Activated CD4-positive, alpha-beta T cell treated with anti-CD3 and anti-CD28 coated beads for 1 hour (primary cell): ENCODE measurements at places on chromosomes 12 and 14.

DNA sequence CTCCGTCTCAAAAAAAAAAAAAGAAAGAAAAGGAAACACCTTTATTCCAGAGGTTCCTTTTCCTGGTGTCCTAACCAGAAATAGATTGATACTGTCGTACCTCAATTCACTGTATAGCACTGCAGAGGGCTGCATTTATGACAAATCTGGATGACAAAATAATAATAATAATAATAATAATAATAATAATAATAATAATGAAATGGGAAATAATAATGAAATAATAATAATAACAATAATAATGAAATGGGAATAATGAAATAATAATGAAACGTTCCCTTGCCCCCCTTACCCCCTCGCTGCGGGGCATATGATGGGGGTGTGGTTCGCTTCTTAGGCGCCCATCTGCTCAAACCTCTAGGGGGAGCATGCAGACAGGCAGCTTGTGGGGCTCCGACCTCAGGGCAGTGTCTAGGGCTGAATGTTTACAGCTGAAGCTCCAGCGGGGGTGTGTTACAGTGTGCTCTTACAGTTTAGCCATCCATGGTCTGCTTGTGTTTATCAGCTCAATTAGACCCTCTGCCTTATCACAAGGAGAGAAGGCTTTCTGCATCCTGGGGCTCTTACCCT, 1088.3 kb upstream of the SEL1L start:
- no peak for DNase-seq

GRCh38 chr14:42517806-42518500, 911.3 kb downstream of the LRFN5 start:
- no peak for DNase-seq

DNA sequence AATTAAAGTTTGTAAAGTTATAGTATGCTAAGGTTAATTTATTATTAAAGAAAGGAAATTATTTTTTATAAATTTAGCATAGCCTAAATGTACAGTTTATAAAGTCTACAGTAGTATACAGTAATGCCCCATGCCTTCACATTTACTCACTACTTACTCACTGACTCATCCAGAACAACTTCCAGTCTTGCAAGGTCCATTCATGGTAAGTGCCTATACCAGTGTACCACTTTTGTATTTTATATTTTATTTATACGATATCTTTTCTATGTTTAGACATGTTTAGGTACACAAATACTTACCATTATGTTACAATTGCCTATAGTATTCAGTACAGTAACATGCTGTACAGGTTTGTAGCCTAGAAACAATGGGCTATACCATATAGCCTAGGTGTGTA, 95.1 kb upstream of the GRIN2B start:
- DNase-seq = no peak

GRCh38 chr14:90810806-90811205, 5.4 kb downstream of the TTC7B start:
- no peak for DNase-seq

GRCh38 chr14:24382064-24382371, 14.0 kb downstream of the NFATC4 start:
- no peak for DNase-seq

- DNase-seq = no peak
Measured at GRCh38 chr14:101350691-101351090, 210.6 kb upstream of the DIO3 start.

DNA sequence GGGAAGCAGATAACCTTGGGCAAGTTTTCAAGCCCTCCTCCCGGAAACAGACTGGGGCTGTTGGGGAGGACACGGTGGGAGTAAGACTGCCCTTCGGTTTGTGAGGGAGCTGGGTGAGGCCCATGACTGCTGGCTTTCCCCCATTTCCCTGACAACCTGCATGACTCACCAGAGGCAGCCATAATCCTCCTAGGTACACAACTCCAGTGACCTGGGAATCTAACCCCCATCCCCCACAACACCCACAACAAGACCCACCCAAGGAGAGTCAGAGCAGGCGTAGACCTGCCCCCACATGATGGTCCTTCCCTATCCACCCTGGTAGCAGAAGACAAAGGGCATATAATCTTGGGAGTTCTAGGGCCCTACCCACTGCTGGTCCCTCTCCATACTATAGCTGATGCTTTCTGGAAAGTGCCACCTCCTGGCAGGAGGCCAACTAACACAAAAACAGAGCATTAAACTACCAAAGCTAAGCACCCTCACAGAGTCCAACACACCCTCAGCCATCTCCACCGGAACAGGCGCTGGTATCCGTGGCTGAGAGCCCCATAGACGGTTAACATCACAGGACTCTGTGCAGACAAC, 14.8 kb downstream of the DDX24 start:
- no peak for DNase-seq

- DNase-seq = no peak
Measured at GRCh38 chr12:95681210-95681765, 109.3 kb downstream of the NTN4 start.

- no peak for DNase-seq
Measured at GRCh38 chr14:68888883-68889282, 90.2 kb downstream of the ACTN1 start.

- DNase-seq = no peak
Measured at GRCh38 chr12:107322063-107322462, 228.7 kb upstream of the CRY1 start.

GRCh38 chr14:103456167-103456835, 66.3 kb downstream of the CKB start:
- no peak for DNase-seq

DNA sequence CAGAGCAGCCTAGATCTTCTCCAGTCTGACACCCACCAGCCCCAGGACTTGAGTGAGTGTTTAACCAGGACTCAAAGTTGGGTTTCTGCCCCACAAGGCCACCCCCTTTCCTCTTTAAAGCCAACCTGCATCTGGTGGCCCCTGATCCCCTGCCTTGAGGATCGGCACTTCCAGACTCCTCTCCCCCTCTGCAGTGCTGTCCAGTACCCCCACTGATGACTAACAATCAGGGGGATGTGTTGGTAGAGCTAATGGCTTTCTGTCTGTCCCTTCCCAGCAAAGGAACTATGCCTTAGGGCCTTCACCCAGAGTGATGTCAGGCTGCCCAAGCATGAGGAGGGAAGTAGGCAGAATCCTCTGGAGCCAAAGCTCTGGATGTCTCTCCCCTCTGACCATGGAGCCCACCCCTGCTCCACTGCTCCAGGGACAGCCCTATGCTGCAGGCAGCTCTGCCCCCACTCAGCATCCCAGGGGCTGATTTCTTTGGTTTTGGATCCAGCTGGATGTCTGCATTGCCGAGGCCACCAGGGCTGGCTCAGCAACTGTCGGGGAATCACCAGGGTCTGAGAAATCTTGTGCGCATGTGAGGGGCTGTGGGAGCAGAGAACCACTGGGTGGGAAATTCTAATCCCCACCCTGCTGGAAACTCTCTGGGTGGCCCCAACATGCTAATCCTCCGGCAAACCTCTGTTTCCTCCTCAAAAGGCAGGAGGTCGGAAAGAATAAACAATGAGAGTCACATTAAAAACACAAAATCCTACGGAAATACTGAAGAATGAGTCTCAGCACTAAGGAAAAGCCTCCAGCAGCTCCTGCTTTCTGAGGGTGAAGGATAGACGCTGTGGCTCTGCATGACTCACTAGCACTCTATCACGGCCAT, 42.9 kb downstream of the DAD1 start:
- no peak for DNase-seq

- no peak for DNase-seq
Measured at GRCh38 chr12:33587784-33588712, 148.4 kb upstream of the SYT10 start.

GRCh38 chr12:119669744-119670472, 2.0 kb downstream of the PRKAB1 start:
- no peak for DNase-seq

DNA sequence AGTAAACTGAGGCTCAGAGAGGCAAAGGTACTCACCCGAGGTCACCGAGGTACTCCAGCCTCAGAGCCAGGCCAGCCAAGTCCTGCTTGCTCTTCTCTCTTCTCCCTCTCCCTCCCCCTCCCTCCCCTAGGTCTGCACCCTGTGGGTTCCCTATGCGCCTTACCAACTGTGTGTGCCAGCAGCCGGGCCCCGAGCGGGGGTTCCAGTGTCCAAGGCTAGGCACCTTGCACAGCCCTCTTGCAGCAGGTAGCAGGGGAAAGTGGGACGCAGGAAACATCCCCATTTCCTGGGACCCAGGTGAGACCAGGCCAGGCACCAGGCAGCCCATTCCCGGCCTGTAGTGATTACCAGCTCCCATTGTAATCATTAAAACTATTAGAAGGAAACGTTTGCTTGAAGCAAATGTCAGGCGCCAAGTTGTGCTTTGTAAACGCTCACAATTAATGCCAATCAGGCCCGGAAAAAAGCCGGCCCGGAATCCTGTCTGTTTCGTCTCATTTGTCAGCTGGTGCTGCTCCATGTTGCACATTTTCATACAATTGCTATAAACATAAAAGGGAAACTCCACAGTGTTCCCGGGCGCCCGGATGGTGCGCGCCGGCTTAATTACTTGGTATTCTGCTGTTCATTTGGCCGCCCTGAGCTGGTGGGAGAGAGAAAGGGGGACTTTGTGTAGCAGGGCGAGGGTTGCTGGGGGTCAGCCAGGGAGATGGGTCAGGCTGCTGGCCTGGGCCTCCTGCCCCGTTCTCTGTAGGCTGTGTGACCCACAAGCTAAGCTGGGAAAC, 11.9 kb downstream of the FAM222A start:
- DNase-seq = no peak

DNA sequence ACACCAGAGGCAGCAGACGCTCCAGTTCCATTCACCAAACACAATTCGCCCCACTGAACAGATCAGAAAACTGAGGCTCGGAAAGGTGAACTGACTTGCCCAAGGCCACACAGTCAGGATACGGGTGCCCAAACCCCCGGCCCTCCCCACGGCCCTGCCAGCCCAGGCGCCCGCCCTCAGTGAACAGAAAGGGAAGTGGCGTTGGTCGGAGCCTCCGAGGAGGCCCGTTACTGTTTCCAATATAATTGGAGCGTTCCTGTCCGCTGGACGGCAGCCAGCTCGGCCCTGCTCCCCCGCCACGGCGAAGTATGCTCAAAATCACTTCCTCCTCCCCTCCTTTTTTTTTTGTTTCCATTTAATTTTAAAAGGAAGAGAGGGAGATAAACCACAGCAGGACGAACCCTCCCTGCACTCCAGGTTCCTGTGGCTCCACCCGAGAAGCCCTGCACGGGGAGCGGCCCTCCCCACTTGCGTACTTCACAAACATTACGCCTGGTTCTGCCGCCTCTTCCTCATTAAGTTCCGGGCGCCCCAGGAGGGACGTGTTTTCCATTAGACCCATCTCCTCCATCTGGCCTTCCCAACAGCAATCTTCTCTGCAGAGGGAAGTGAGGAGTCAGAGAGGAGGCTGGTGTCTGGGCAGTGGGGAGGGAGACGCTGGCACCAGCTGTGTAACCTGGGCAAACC, 61.1 kb downstream of the NCOR2 start:
- no peak for DNase-seq
